ENCODE measurements at places on chromosomes 13 and 19.

DNA sequence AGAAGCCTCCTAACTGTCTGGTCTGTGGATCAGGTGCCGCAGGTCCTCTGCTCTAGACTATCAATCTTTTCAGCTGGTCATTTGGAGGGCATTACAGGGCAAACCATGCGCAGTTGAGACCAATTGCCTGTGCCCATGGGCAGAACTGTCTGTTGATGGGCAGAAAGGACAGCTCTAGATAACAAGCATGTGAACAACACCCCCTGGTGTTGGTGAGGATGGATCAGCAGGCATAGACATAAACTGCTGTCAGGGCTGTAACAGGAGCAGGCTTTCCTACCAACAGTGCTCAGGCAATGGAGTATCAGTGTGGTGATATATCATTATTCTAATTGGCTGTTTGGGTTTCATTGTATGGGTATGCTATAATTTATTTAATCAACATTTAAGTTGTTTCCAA lies 104.7 kb upstream of the KL start:
- peak; percentile 38 for DNase-seq

- DNase-seq: peak; percentile 96
Measured at GRCh38 chr19:45162608-45163143, 1.9 kb upstream of the NKPD1 start.

GRCh38 chr19:33554391-33554790 lies 32.8 kb upstream of the PEPD start:
- DNase-seq: no peak

DNA sequence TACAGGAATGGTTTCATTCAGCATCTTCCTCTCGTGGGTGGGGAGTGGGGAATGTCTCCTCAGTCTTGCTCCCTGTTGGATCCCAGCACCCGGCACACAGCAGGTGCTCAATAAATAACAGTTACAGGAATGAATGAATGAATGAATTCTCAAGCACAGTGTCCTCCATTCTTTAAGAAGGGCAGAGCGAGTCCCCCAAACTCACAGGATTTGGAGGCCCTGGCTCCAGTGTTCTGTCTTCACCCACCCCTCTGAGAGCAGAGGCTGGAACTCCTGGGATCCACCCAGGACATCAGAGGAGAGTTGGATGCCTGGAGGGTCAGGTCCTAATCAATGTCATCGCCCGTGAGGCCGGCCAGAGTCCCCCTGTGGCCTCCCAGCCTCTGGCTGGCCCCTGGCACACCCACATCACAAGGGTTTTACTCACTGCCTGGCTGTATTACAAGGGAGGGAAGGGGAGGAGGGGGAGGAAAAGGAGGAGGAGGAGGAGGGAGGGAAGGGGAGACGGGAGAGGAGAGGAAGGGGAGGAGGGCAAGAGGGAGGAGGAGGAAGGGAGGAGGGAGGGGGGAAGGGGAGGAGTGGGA lies 8.7 kb upstream of the CREB3L3 start:
- no peak for DNase-seq

GRCh38 chr19:47228168-47228936 lies 2.6 kb downstream of the BBC3 start:
- peak; percentile 3 for DNase-seq

GRCh38 chr13:91825516-91825915 lies 427.1 kb downstream of the GPC5 start:
- DNase-seq: no peak
